ENCODE measurements at places on chromosomes 5 and 9.

DNA sequence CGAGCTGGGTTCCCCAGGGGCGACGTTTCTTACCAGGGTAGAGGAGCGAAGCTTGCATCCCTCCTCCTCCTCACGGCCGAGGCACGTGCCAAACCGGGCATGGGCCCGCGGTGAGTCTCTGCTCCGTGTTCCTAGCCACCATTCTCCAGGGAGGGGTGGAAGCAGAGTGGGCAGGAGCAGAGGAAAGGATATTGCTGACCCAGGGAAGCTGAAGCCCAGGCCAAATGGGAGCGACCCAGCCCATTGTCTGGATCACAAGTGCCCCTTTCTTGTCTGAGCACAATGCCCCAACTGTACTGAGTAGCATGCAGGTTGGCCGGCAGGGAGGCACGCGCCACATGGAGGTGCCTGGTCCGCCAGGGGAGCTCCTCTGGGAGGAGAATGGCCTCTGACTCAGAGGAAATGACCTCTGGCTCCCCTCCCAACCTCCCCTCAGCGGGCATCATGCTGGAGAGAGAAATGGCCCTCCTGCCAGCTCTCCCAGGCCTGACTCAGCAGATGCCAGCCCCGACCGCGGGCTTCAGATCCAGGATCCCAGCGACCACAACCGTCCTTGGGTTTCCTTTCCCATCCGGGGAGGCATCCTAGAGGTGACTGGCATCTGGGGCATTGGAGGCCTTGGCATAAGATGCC is 1.1 kb downstream of the PRR7 start:
- peak; percentile 84 for DNase-seq

DNA sequence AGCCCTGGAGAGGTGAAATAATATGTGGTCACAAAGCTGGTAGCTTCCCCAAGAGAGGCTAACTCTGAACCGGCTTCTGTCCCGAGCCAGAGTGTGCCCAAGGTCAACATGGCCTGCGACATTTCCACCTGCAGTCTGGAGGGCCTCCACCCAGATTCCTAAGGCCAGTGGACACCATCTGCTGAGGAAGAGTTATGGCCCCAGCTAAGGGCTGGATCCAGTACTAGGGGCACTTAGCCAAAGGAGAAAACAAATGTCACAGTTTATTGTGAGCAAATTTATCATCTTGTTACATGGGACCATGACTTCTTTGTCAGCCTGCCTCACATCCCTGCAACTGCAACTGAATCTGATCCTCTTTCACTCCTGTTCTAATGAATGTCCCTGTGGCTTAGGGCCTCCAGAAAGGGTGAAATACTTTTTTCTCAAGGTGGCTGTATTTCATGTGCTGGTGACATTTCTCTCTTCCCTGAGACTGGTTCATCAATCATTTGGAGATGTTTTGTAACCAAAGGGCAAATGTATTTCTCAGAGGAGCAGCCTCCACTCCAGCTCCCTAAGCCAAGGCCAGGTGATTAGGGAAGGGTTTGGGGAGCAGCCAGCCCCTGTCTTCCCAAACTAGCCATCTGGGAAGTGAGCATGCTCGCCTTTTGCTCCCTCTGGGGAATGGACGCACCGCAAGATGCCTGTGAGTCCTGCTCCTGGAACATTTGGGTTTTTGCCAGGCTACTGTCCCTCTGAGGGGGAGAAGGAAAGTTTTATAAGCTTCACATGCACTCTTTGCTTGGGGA is 148.3 kb downstream of the CMYA5 start:
- no peak for DNase-seq

GRCh38 chr9:93111371-93112115 is 15.5 kb downstream of the CARD19 start:
- no peak for DNase-seq

- DNase-seq = no peak
Observed at GRCh38 chr5:98042521-98042920, 730.9 kb upstream of the RGMB start.

GRCh38 chr9:24144796-24145195 is 318.8 kb upstream of the ELAVL2 start:
- DNase-seq = no peak

DNA sequence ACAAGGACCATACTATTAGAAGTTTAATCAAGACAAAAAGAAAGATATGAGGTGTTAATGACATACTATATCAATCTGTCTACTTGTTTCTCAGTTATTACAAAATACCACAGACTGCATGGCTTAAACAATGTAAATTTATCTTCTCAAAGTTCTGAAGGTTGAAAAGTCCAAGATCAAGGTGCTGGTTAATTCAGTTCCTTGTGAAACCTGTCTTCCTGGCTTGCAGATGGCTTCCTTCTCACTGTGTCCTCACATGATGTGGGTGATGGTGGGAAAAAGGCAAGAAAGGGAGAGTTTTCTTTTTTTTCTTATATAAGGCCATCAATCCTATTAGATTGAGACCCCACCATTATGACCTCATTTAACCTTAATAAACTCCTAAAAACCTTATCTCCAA is 15.6 kb upstream of the SPINK14 start:
- DNase-seq = no peak

DNA sequence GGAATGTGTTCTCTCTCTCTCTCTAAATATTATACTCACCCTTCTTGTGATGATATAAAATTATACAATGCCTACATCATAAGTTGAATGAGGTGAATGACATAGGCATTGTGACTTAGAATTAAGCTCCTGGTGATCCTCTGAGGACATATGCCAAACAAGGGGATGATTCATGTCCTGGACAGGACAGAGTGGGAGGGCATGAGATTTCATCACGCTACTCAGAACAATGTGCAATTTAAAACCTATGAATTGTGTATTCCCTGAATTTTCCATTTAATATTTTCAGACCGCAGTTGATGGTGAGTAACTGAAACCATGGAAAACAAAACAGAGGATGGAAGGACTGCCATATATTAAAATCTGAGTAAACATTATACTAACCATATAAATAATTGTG is 782.2 kb upstream of the NUDT12 start:
- no peak for DNase-seq

GRCh38 chr9:93673839-93674334 is 97.5 kb downstream of the PHF2 start:
- no peak for DNase-seq

DNA sequence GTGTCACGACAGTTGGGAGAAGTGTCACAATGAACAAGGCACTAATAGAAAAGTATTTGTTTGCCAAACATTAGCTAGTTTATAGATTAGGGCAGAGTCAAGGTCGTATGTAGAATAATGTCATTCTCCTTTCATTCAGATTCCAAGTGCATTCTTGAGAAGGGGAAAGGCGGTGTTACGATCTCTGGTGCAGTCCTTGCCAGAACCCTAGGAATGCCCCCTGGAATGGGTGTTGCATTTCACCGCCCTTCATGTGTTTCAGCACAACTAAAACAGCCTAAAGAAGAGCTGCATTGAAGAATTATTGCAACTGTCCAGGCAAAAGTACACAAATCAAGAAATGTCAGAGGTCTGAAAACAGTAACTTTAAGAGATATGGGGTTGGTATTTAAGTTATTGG is 721.0 kb upstream of the WWC1 start:
- no peak for DNase-seq

DNA sequence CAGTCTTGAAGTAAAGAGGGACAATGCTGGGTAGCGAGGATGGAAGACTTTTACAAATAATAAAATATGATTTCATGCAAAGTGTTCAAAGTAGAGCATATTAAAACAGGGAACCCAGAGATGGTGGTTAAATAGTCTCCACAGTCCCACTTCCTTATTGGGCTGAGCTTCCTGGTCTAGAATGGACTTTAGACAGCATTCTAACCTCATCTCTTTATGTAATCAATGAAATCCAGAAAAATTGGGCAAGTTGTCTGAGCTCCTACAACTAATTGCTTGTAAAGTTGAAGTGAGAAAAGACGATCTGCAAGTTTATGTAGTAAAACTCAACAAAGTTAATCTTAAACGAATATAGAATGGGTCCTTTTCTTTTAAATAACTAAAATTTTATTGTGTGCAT is 328.9 kb downstream of the PJA2 start:
- DNase-seq = no peak

- no peak for DNase-seq
Observed at GRCh38 chr5:152331006-152331405, 74.1 kb downstream of the NMUR2 start.
